Right lung (tissue), 10 donors: ENCODE measurements at places on chromosomes 2 and 18. TPM values are rescaled to one million over a fixed set of nuclear protein-coding genes. Genes with fewer than 3 reads are reported as not detected.

RMND5A gene
- polyA plus RNA-seq: 51.0 TPM

- DNase-seq: no peak
These were observed 722.7 kb downstream of the EPHA4 start for GRCh38 chr2:220849433-220849832.

DNA sequence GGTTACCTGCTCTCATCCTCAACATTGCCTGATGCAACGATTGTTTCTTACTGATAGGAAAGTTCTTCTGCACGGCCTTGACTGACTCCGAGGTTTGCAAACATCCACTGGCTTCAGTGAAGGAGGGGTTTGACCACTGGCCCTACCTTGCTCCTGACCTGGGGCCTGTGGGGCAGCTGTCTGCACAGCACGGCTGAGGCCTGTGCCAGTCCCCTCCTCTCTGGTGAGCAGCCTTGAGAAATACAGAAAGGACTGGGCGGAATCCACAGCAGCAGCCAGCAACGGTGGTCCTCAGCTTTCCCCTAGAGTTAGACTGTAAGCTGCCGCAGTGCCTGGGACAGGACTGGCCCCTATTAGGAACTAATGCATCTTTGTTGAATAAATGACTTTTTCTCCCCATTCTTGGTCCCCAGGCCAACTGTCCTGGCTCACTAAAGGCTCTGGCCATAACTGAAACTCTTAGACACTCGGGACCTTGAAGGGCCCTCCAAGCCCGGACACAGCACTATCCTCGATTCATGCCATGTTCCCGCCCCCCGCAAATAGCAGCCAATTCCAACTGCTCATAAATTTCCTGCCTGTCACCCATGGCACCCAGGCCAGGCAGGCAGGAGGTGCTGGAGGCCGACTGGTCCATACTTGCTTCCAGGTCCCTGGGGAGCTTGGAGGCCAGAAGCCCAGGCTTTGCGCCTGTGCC lies 26.7 kb downstream of the ATOH8 start:
- peak; percentile 61 for DNase-seq

TRABD2A gene
- 18.6 TPM for polyA plus RNA-seq

DNA sequence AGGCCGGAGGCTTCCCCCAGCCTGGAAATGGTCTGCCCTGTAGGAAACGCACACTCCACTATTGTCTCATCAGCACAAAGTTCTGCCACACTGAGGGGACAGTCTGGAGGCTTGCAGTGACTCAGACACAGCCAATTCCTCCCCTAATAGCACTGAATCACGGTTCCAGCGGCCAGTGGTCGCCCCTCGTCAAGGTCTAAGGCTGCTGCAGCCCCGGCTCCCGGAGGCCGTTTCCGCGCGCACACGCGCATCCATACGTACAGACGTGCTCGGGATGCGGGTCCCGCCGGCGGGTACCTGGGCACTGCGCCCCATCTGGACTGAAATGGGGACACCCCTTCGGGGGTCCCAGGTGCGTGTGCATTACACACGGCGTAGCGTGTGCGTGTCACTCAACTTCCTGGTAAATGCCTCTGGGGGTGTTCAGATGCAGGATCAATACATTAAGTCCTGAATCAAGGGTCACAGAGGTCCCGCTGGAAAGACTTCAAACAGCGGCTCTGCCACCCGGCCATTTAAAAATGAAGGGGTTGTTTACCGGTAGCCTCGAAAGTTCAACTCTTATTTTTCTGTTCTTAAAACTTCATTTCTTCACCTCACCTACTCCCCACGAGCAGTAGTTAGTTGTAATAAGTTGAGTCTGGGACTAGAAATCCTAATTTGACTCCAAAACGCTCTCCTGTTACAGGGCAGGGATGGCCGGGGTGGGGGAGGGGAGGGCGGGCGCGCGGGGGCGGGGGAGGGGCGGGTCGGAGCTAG lies 572 bp upstream of the ZNF516 start:
- DNase-seq: peak; percentile 51

DNA sequence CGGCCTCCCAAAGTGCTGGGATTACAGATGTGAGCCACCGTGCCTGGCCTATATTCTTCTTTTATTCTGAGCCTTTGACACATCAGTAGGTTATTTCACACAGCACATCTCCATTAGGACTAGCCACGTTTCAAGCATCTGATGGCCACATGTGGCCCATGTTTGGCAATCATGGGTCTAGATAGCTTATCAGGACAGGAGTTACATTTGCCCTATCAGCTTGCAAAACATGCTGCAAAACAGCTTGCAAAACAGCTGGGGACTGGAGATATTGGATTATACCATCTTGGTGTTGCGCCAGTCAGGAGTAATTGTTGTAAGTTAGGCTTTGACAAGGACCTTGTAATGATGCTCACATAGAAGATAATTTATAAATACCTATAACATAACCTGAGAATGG lies 94.9 kb downstream of the GBX2 start:
- no peak for DNase-seq

GRCh38 chr2:228747483-228747882 lies 523.6 kb downstream of the PID1 start:
- DNase-seq: no peak

- no peak for DNase-seq
These were observed 1.6 kb upstream of the RMDN2 start for GRCh38 chr2:37923308-37924055.
